ENCODE measurements at places on chromosomes 2 and 18. TPM values are rescaled to one million over a fixed set of nuclear protein-coding genes. Genes with fewer than 3 reads are reported as not detected.

GRCh38 chr2:44927985-44928482 lies 13.5 kb upstream of the SIX3 start:
- no peak for DNase-seq

- DNase-seq = no peak
Measured at GRCh38 chr2:151881342-151881741, 53.1 kb upstream of the ARL5A start.

GRCh38 chr2:11963966-11964365 lies 217.5 kb downstream of the LPIN1 start:
- DNase-seq = peak; percentile 59

GRCh38 chr18:11665146-11665545 lies 23.9 kb upstream of the GNAL start:
- no peak for DNase-seq

- no peak for DNase-seq
Measured at GRCh38 chr2:148521181-148521580, 123.4 kb upstream of the EPC2 start.

DNA sequence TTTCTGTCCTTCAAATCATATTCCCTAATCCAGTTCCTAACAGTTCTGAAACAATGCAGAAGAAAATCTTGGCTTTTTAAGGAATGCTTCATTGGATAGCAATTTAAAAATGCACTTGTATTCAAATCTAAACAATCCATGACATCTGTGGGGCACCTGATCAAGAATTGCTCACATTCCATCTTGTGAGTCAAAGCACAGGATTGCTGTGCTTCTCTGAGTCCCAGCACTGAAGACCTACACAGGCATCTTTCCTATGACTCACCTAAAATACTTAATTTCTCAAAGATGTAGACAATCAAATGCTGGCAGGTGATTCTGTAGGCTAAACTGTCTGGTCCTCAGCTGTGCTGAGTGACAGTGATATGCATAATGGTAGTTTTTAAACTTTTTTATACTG lies 10.1 kb upstream of the ATP8B1 start:
- DNase-seq = peak; percentile 92

GRCh38 chr2:239936838-239937581 lies 88.1 kb downstream of the NDUFA10 start:
- no peak for DNase-seq

GRCh38 chr2:98901291-98901690 lies 34.7 kb downstream of the CRACDL start:
- DNase-seq = no peak

GRCh38 chr18:76486574-76486973 lies 8.5 kb downstream of the ZNF516 start:
- no peak for DNase-seq

DNA sequence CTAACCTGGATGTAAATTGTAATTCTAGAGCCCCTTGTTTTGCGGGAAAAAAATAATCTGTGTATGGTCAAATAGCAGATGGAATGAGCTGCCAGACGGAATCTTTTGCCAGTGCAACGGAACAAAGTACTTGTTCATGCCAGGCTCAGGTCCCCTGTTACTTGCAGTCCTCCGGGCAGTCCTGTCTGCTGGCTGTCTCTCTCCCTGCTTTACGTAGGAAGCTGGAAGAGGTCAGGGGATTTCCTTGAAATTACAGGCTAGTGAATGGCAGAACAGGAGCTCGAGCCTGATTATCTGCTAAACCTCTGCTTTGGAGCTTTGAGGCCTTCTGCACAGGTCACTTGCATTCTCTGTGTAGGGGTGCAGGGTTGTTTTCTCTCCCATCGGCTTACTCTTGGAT lies 54.8 kb downstream of the LRRFIP1 start:
- no peak for DNase-seq

GRCh38 chr2:63888490-63889402 lies 47.0 kb downstream of the UGP2 start:
- DNase-seq = peak; percentile 39

- DNase-seq = peak; percentile 37
Measured at GRCh38 chr18:11946756-11947155, 34.6 kb upstream of the IMPA2 start.

DNA sequence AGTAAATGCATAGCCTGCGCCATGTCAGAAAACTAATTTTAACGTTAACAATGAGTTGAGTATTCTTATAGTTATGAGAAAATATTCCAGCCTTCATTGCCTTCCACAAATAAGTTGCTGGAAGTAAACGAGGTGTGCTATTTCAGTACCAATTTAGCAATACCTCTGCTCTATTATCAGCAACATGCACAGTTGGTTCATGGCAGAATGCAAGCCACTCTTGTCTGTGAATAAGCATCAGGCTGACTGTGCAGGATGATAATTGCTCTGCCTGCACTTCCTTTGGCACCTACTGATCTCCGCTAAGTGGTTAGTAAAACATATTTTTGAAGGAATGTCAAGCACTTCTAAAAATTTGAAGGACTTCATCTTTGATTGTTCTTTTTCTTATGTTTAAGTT lies 261.9 kb upstream of the SIX3 start:
- no peak for DNase-seq

GRCh38 chr2:187554011-187554703 lies at the start of gene TFPI:
TSS of gene TFPI (minus strand) at chr2:187554435. CDS start at chr2:187503768, 50,667 bp downstream.
- peak; percentile 59 for DNase-seq

GRCh38 chr2:46145840-46146239 lies 151.4 kb upstream of the EPAS1 start:
- DNase-seq = no peak

DNA sequence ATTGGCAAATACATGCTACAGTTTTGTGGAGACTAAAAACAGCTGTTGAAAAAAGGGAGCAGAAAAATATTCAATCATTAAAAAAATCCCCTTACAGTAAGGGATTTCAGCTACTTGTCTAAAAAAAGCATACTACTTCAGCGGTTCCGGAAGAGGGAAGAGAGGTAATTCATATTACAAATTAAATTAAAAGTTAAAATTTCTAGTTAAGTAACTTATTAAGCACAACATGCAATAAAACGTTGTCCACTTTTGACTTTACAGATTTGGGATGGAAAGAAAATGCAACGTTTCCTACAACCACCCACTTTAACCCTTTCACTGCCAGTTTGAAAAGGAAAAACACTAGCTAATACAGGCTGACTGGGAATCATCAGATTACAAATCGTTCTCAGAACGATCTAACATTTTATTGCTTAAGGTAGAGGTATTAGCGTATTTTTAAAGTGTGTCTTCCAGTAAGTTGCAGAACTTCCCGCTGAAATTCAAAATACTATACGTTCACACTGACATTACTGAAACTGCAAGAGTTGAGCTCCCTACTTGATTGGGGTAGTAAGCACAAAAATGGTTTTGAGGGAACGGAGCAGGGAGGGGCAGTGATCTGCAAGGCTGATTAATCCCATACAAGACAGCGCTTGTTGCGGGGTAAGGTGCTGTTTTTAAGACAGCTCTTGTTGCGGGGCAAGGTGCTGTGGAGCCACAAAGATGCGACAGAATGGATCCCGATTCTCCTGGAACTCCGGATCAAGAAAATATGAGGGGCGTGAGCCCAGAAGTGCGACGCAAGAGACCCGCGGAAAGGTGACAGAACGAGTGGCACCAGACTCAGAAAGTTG lies 743 bp downstream of the HADHA start:
- DNase-seq = peak; percentile 71

GRCh38 chr2:33106115-33106514 lies 159.4 kb downstream of the LTBP1 start:
- DNase-seq = no peak

DNA sequence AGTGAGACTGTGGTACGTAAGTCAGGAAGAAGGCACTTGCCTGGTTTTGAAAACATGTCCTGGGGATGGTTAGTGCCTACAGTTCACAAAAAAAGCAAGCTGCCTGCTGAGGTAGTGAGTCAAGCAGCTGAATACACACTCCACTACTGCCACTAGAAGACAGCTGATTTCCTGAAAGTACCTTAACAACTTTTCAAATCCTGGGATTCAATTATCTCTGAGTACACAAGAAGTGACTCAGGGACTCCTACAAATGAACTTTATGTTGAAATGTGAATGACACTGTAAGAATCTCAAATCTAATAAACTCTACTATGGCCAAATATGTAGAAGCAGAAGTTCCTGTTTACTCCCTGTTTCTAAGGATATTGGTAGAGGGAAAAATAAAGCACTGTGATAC lies 58.0 kb upstream of the ARL5A start:
- peak; percentile 84 for DNase-seq

DNA sequence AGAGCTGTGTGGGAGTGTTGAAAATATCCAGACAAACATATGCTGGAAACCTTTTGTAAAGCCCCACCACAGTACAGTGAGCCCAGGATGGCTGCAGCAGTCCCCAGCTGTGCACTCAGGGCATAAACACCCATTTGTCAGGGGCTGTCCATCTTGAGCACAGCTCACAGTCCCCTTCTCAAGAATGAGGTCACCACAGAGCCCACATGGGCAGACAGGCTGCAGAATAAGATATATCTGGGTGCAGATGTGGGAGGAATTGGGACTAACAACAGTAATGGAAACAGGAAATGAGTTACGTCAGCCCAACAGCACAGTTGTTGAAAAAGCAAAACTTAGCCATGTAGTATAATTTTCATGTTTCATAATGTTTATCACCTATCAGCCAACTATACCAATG lies 219.6 kb downstream of the ETAA1 start:
- DNase-seq = no peak

- DNase-seq = peak; percentile 1
Measured at GRCh38 chr2:169980001-169980400, 152.7 kb downstream of the UBR3 start.

DNA sequence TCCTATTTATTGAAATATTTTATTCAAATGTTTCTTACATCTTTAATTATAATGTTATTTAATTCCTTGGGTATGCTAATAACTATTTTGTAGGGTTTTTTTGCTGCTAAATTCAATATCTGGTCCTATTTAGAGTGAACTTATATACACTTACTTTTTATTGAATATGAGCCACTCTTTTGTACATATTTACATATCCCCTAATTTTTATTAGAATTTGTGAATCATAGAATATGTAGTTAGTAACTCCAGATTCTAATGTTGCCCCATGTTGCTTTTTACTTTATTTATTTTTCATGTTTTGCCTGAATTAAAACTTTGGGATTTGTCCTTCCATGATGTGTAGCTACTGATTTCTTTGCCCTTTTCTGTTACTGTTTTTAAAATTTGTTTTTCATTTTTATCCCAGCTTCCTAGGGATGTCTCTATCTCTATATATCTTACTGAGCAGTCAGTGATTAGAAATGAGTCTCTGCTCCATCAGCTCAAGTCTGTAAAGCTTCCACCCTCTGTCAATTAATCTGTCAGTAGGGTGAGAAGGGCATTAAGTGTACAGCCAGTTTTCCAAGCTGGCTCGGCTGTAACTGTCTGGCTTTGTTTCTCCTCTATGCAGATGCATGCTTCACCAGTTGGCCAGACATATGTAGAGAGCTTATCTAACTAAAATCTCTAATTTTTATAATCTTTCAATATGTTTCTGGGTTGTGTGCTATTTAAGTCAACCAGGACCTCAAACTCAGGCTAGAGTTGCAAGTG lies 256.9 kb downstream of the CDH19 start:
- no peak for DNase-seq

GRCh38 chr2:105882920-105883435 lies 138.3 kb downstream of the NCK2 start:
- DNase-seq = no peak

The PSMA8 gene
- total RNA-seq = not detected

The SLC5A7 gene
- total RNA-seq = not detected

The ARHGEF33 gene
- total RNA-seq = 0.38 TPM

The LAMA1 gene
- 1.8 TPM for total RNA-seq

The SLC35F6 gene
- total RNA-seq = 29.2 TPM

The NEU2 gene
- not detected for total RNA-seq

The KRTCAP3 gene
- total RNA-seq = 29.1 TPM

The VSNL1 gene
- 0.64 TPM for total RNA-seq

The SPRED2 gene
- total RNA-seq = 3.4 TPM

The NLRC4 gene
- total RNA-seq = 0.53 TPM

The DCC gene
- not detected for total RNA-seq

The ITSN2 gene
- 32.4 TPM for total RNA-seq

The LOXL3 gene
- total RNA-seq = 0.13 TPM

The SLC66A3 gene
- total RNA-seq = 21.3 TPM

The CDK5R2 gene
- total RNA-seq = not detected

The INPP5D gene
- 24.1 TPM for total RNA-seq

The ERICH2 gene
- 4.7 TPM for total RNA-seq

The PTPRN gene
- total RNA-seq = 0.13 TPM
